NCI-H1436 (cell line): ENCODE measurements at places on chromosomes 13 and 19.

- no peak for DNase-seq
These were observed 254.8 kb downstream of the FGF9 start for GRCh38 chr13:21925720-21926119.

DNA sequence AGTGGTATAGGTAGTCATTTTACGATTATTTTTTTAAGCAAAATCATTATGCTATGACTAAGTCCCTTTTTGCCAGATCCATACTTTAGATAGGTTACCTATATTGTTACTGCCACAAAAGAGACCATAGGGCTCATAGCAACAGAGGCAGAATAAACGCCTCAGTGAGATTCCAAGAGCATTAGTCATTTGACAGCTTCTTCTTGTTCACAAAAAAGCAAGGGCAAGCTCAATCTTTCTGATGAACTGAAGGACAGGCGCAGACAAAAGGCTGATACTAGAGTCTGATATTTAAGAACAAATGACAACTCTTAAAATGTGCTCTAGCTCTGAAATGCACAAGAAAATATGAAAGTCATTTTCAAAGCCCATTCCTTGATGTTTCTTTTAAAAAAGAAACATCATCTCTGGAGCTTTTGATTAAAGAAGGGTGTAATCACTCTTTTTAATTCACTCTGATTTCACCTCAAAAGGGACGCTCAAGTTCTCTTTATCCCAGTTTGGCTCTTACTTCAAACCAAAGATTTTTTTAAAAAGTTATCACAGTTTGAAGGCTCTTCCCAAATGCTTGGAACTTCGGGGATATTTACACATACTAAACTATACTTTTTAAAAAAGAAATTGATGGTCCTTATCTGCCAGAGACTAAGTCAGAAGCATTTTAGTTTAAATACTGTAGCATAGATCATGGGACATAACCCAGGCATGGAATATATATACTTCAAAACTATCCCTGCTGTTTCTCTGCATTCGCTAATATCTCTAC is 187.2 kb downstream of the EFNB2 start:
- DNase-seq = no peak

DNA sequence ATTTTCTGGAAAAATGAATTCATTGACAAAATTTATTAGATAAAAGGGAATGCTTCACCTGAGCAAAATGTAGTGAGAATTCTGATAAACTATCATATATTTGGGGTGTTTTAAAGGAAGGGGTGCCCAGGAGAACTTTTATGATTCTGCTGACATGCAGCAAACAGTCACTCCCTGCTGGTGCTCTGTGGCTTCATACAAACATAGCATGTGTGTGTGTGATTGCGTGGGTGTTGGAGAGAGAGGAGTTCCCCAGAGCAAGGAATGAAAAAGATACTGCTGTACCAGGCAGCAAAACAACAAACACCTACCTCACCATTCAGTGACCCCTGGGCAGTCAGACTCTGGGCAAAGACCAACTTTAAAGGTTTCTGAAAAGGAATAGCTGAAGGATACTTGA is 546.7 kb downstream of the RFC3 start:
- no peak for DNase-seq

DNA sequence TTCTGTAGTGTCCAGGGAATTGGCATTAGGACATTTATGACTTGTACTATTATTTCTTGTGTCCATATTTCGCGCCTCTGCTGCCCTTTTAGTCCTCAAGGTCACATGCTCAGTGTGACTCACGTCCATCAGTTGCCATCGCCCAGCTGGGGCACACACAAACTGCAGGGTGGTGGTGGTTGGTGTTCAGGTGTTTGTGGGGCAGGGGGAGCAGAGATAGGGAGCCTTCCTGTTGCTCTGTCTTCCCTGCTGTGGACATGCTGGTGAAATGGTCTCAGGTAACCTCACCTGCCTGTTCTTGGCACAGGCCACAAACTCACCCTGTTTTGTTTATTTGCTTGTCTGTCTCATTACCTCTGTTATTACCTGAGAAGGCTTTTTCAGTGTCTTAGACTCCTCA is 22.4 kb downstream of the PRR12 start:
- DNase-seq = no peak

GRCh38 chr13:44819245-44819644 is 170.0 kb downstream of the NUFIP1 start:
- DNase-seq = no peak

- DNase-seq = no peak
These were observed 114.1 kb downstream of the DACH1 start for GRCh38 chr13:71752775-71753513.

DNA sequence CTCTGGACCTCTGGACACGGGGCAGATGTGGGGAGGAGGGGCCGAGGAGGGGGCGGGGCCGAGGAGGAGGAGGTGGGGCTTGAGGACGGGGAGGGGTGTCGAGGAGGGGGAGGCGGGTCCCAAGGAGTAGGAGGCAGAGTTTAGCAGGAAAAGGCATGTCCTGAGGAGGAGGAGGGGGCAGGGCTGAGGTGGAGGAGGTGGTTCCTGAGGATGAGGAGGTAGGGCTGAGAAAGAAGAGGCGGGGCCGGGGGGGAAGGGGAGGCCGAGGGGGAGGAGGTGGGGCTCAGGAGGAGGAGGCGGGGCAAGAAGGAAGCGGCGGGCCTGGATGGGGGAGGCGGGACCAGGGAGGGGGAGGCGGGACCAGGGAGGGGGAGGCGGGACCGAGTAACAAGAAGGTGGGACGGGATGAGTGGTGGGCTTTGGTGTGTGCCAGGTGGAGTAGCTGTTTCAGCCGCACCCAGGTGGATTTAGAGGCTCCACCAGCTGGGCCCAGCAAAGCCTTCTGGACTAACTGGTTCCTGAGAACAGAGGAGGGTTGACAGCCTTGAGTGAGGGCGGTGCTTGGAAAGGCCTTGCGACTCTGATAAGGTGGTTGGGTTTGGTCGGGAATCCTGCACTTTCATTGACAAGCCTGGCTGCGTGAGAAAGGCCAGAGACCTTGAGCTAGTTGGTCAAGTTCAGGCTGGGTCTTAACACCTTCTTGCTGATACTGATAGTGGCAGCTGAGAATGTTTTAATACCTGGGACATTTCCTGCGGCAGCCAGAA is 7.7 kb downstream of the TECR start:
- DNase-seq = no peak

DNA sequence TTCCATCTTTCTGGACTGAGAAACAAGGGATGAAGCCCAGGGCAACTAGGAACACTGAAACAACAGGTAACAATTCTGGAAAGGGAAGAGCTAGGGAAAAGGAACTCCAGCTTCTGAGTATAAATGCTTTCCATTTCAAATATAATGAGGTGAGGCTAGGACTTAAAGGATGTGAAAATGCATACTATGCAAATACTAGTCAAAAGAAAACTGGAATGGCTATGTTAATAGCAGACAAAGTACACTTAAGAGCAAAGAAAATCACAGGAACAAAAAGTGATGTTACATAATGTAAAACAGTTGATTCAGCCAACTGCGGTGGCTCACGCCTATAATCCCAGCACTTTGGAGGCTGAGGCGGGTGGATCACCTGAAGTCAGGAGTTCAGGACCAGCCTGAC is 6.2 kb downstream of the SIGLEC14 start:
- no peak for DNase-seq
